ENCODE measurements at places on chromosomes 7 and 10.

DNA sequence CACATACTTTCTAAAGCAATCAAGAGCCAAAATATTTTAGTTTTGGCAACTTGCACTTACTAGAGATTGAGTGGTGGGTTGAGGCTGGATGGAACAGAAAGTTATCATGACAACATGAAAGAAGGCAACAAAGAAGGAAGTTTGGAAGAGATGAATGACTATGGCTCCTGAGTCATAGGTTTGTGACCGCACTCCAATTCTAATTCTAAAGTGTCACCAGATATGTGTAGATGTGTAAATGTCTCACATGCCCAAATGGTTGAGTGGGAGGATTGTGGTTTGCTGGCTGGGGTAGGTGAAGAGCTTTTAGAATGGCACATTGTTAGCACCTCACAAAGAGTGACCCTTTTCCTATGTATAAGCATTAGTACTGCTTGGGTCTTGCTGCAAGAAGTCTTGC lies 20.2 kb downstream of the TAS2R16 start:
- DNase-seq = no peak

DNA sequence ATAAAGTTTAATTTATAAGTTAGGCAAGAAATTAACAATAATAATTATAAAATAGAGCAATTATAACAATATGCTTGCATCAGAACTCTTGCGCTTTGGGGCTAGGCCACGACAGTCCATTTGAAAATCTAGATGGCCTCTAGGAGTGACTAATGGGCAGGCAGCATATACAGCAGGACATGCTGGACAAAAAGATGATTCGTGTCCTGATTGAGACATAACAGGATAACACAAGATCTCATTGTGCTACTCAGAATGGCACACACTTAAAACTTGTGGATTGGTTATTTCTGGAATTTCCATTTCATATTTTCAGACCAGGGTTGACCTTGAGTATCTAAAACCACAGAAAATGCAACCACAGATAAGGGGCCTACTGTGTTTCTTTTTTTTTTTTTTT lies 27.5 kb downstream of the CTNNA3 start:
- DNase-seq = no peak

DNA sequence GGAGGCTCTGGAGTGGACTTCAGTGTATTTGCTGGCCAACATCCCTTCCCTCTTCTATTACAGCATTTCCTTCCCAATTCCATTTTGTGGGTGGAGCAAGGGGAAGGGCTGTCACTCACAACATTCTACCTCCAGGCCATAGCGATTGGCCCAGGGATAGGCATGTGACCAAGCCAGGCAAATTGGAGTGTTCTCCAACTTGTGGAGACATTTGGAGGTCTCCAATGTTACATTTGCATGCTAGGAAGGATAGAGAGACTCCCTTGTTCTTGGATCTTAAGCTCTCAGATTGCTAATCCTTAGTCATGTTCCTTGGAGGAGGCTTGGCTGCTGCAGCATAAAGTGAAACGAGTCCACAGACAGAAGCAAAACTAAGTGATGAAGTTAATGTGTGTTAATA lies 95.6 kb upstream of the KIF5B start:
- no peak for DNase-seq

- DNase-seq = no peak
Observed at GRCh38 chr10:54880996-54881395, 80.0 kb upstream of the PCDH15 start.

- DNase-seq = no peak
Observed at GRCh38 chr10:67549390-67549789, 146.6 kb downstream of the CTNNA3 start.

DNA sequence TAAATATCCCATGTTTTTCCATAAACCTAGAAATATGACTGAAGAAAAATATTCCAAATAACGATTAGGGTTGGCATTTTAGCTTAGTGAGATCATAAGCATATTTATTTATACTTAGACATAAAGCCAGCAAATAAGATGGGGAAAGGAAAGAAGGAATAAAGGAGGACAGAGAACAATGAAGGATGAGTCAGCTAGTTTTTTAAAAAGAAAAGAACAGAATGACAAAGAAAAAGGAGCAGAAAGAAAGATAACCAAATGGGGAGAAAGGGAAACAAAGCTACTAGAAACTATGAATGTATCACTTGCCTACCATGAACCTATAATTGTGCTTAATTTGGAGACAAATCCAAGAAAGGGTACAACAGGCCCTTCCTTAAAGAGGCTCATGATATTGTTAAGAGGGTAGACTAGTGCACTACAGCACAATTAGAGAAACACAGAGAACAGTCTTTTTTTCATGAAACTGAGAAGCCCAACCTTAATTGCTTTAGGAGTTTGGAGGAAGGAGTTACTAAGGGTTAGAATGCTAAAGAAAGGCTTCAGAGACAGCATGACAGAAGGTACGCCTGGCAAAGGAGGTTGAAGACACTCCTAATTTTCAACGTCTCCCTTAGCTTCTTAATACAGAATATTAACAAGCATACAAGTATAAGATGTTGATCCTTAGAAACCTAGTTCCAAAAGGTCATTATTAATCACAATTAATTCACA lies 23.9 kb downstream of the HERPUD2 start:
- no peak for DNase-seq

- DNase-seq = no peak
Observed at GRCh38 chr7:127865466-127865865, 165.8 kb downstream of the LRRC4 start.

DNA sequence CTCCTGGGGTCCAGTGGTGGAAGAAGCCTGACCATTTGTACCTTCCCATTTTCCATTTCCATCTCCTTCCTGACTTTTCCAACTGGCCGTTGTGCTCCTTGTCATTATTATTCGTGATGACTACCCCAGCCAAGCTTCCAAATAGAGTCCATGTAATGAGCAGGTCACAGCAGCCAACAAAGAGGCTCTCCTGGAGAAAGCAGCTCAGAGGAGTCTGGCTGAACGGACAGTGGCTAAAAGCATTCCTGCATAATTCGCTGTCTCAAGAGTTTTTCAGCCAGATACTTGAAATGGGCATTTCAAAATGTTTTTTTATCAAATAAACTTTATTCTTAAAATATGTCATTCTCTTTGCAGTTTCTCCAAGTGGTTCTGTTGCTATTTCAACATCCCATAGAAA lies 458.6 kb downstream of the INHBA start:
- no peak for DNase-seq

GRCh38 chr7:128406314-128407232 lies 3.2 kb downstream of the IMPDH1 start:
- DNase-seq = no peak

- DNase-seq = no peak
Observed at GRCh38 chr7:103680161-103681144, 234.4 kb upstream of the SLC26A5 start.

DNA sequence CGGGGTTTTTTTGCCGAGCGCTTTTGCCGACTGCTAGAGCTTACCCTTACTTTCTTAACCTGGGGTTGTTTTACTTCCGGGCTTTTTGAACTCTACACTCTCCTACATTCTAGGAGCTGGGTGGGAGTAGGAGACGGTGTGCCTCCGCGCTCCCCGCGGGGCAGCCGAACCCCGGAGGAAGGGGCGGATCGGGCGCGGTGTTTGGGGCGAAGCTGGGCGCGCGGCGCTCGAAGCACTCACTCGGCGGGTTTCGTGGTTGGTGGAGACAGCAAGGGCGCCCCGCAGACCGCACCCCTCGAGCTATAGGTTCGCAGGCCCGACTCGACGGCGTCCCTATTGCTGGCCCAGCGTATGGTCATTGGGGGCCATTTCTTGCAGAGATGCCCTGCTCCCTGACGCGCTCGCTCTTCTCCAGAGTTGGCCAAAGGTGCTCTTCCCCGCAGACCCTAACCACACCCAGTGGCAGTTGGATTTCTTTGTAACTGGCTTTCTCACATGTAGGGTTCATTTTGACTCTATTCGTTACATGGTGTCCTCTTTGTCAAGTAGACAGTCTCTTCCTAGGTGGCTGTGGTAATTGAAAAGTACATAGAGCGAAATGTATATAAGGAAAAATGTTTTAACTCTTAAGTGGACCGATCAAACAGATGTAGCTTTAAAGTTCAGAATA lies 364 bp downstream of the ZNF518A start:
- peak; percentile 39 for DNase-seq

DNA sequence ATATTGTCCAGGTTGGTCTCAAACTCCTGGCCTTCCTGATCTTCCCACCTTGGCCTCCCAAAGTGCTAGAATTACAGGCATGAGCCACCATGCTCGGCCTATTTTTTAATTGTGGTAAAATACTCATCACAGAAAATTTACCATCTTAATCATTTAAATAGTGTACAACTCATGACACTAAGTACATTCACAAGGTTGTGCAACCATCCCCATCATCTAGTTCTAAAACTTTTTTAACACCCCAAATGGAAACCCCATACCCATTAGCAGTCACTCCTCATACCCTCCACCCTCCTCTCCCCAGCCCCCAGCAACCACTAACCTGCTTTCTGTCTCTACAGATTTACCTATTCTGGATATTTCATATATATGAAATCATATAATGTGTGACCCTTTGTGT lies 90.3 kb downstream of the DOCK4 start:
- DNase-seq = no peak

DNA sequence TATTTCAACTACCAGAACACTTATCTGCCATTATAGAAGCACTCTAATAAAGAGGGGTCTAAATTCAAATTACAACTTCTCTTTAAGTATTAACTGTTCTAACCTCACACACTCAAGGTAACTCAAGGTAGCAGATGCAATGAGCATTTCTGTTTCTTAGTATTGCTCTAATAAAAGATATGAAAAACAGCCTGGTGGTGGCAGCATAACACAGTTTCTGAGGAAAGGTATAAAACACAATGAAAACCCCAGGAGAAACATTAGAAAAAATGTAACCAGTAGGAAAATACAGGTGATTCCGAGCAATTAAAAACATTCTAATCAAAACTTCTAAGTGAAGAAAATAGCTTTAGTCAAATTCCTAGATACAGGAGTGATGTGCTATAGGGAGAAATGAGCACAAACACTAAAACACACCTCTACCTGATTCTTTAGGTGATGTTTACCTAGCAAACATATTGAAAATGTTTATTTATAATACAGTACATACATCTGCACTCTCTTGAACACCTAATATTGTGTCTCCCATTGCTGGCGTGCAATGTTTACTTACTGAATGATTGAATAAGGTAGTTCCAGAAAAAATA lies 3.5 kb downstream of the MKRN1 start:
- DNase-seq = no peak

DNA sequence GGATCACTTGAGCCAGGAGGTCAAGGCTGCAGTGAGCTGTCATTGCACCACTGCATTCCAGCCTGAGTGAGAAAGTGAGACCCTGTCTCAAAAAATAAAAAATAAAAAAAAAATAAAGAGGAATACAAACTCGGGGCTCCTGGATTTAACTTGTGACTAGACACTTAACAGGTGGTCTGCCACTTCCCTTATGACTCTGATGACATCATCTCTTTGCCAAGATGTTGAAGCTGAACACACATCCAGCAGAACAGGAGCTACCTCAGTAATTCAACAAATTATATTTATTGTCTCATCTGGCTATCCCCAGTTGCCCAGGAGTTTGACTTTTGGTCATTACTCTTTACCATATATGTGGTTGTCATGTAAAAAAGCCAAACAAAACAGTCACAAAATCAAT lies 35.3 kb downstream of the NEUROD6 start:
- DNase-seq = no peak

DNA sequence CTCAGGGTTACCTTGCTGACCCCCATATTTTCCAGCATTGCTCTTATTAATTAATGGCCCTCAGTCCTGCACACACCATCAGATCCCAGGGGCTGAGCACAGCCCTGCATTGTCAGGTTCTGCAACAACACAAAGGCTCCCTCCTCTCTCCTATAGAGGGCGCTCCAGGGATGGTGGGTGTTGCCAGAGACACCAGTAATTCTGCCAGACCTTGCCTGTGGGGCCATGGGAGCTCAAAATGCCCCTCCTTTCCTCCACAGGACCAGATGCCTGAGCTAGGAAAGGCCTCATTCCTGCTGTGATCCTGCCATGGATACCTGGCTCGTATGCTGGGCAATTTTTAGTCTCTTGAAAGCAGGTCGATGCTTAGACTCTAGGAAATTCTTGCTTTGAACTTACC lies 42.8 kb upstream of the PRSS58 start:
- no peak for DNase-seq

DNA sequence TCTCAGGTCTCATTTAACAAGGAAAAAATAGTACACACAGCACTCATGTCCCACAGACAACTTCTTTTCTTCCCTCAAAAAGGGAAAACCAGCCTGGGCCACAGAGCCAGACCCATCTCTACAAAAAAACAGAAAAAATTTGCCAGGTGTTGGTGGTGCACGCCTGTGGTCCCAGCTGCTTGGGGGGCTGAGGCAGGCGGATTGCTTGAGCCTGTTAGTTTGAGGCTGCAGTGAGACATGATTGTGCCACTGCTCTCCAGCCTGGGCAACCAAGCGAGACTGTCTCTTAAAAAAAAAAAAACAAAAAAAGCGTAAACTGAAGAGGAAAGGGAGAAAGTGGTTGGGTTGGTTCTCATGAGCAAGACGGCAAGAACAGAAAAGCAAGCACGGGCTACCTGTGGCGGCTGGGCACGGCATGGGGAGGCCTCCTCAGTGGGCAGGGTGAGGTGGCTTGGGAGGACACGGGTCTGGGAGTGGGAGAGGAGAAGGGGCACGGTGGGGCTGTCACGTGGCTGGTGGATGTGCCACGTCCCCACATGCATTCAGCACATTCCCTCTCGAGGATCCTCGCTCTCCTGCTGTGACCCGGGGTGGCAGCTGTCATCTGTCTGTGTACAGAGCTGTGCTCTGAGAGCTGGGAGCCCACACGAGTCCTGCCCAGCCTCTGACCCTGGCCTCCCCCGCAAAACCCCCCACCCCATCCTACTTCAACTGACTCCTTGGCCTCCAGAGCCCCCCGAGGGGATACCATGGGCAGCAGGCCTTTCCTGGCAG lies 219.7 kb downstream of the MLLT10 start:
- DNase-seq = no peak

DNA sequence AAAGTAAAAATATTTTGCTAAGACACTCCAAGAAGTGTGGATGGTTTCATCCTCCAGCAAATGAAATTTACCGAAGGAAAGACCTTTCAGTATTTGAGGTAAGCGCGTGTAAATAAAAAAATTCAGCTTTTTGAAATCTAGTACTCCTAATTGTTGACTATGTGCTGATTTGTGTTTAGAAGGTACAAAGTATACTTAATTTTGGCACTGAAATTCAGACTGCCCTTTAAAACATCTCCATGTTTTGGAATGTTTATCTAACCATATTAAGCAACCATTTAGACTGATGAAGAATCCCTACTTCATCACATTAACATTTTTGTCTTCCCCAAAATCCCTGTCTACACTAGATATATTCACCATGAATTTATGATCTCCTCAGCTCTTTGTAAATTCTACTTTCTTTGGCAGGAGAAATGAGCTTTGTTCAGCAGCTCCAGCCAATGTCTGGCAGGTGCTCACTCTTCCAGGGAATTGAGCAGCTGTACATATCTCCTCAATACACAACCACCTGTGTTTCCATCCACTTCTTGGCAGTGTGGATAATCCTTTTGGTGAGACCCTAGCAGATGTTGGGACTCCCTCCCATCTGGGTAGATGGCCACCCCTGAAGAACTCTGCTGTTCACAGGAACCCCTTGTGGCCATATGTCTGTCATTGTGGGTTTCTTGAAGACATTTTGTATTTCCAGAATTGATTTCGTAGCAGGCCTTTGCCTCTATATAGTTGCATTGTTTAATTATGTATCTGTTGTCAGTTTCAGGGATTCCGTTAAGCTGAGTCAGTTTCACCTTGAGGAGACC lies 129.4 kb upstream of the SAMD8 start:
- DNase-seq = no peak

All from stimulated activated CD8-positive, alpha-beta memory T cell treated with anti-CD3 and anti-CD28 coated beads, Interleukin-2, amount 100 ng/mL, for 1 hour (primary cell).